H4 (cell line): ENCODE measurements at places on chromosomes 1 and 21. TPM values are rescaled to one million over a fixed set of nuclear protein-coding genes. Genes with fewer than 3 reads are reported as not detected.

CFHR4 gene
- total RNA-seq, result not detected in 2 replicates

DNA sequence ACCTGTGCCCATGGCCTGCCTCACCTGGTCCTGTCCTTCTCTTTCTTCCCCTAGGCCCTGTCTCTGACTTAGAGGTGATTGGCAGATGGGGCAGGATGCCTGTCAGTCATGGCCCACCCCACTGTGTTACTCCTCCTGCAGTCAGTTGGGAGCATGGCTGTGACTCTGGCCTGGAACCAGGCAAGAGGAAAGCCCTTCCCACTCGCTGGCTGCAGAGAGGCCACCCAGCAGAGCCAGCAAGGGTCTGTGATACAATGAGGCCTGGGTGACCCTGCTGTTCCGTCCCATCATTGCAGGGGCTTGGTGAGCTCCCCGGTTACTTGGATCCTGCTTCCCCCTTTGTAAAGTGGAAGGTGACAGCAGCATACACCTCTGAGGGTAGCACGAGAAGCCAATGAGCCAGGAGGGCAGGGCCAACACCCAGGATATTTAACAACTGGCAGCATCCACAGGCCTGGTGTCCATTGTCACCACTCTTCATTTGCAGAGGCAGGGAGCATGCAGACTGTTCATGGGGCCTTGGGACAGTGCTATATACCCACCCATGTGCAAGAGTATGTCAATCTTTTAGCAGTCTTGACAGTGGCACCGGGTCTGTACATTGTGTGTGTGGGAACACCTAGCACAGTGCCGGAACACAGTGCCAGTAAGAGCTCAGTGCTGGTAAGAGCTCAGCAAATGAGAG, 191.0 kb upstream of the C1orf174 start:
- DNase-seq, result no peak

DNA sequence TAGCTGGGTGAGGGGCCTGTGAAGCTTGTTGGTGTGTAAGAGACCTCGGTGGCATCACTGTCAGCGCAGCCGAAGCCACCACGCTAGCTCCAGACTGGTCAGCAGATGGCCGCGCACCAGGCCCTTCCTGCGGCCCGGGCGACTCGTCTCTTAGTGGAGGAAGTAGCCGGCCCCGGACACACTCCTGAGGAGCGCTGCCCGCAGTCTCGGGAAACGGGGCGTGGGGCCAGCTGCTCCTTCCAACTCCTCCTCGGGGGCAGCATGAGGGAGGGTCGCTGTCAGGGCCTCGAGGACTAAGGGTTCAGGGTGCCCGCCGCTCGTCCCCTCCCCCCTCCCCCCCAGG, 20.4 kb downstream of the H3-3A start:
- DNase-seq, result peak; percentile 21

GRCh38 chr1:27225621-27226020, 8.8 kb upstream of the WDTC1 start:
- DNase-seq, result no peak

DNA sequence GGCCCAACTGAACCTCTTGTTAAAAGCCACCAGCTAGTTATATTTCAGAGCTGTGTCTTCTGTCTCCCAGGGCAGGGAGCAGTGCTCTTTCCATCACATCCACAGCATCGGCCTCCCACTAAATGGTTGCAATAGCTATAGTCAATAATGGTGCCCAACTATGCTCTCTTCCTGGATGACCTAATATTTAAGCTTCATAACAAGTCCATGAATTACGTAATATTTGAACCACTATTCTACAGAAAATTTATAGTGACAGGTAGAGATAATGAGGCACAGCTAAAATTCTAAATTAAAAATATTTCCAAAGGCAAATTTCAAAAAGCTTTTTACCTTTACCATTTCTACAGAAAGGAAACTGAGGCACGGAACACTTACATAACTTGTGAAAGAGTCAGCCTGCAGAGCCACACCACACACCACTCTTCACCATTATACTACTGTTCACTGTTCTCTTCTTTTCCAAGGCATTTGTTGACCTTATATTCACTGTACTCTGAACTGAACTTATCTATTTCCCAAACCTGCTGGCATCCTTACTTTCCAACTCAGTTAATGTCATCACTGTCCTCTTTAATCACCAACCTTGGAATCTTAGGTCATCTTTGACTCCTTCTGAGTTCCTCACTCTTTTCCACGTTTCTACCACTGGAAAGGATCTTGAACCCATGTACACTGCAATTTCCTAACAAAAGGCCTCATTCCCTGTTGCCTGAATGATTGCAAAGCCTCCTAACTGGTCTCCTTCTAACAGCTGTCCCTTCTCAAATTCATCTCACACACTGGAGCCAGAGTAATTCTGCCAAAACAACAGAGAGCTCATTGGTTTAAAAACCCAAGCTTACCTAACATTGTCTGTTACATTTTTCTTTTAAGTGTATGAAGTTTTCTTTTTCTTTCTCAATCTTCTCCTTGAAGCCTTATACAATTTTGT, 85.5 kb downstream of the DDAH1 start:
- no peak for DNase-seq

DNA sequence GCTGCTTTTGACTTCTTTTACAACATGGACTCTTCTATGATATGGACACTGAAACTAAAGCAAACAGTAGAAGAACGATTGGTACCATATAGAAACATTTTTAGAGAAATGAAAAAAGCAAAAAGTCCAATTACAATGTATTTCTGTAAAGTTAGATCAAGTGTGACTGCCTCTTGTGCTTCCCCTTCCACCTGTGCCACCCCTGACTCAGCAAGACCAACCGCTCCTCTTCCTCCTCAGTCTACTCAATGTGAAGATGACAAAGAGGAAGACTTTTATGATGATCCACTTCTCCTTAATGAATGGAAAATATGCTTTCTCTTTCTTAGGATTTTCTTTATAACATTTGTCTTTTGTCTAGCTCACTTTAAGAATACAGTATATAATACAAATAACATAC, 66.9 kb downstream of the PHTF1 start:
- no peak for DNase-seq
